ENCODE measurements at places on chromosomes 3 and 15.

DNA sequence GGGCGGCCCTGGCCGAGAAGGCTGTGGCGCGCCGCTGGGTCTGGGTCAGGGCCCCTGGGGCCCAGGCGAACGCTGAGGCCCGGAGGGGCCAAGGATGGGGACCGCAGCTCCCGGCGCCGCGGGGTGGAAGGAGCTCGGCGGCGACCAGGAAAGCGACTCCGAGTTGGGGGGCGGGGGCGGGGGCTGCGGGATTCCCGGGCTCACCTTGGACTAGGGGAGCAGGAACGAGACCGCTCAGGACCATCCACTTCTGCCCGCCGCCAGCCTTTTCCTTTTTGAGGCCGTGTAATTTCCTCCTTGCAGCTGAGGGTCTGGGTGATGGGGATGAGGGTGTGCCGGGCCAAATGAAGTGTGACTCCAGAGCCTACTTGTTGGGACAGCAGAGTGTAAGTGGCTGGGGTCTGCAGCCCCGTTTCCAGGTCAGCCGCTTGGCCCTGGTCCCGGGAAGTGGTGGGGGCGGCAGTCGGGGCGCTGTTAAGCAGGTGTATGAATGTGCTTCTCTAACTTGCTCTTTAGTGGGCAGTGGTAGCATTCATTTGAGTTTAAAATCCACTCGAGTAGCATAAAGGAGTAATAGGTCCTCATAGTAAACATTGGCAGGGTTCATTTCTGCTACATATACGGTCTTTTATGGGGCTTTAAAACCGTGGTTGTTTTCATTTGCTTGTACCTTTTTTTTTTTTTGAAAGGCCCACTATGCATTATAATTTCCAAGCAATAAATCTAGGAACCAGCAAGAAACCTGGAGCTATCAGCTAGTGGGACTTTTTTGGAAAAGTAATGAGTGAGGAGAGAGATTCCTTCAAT is 717 bp downstream of the PXK start:
- peak; percentile 51 for DNase-seq

- no peak for DNase-seq
These were observed 569 bp upstream of the ALDH1A3 start for GRCh38 chr15:100879061-100879463.

- DNase-seq: no peak
These were observed 29.8 kb downstream of the NRG4 start for GRCh38 chr15:75982468-75982867.

DNA sequence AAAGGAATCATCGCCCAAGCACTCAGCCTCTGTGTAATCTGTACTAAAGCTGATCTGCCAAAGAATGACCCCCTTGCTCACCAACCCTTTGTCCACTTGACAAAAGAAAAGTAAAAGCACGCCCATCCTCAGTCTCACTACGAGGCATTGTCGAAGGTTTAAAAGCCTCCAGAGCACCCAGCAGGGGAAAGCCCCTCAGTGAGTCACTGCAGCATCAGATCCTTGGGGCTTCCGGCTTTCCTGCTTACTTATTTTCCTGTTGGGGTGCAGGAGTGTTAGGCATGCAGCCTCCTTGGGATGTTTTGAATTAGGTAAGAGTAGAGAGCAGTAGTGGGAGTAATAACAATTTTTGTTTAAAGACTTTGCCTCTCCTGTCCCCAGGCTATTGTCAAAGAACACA is 216.1 kb downstream of the MTHFS start:
- no peak for DNase-seq

DNA sequence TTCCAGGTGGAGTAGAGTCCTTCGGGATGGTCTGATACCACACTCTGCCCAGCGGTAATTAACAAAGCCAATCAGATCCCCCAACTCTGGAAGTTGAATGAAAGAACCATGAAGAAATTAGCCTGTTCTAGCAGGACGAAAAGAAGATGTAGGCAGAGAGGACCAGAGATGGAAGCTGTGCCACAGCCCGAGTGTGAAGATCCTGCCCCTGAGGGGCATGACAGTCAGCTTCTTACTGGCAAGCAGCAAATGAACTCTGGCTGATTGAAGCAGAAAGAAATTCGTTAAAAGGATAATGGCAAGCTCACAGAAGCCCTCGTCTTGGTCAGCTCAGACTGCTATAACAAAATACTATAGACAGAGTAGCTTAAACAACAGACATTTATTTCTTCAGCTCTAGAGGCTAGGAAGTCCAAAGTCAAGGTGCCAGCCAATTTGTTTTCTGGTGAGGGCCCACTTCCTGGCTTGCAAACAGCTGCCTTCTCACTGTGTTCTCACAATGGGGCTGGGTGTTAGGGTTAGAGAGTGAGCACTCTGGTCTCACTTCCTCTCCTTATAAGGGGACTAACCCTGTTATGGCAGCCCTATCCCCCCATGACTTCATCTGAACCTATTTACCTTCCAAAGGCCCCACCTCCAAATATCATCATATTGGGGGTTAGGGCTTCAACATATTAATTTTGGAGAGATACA is 307.1 kb downstream of the VPS13C start:
- no peak for DNase-seq

GRCh38 chr15:96126859-96127258 is 203.6 kb upstream of the NR2F2 start:
- no peak for DNase-seq

GRCh38 chr3:113243846-113244245 is 32.5 kb downstream of the BOC start:
- no peak for DNase-seq

DNA sequence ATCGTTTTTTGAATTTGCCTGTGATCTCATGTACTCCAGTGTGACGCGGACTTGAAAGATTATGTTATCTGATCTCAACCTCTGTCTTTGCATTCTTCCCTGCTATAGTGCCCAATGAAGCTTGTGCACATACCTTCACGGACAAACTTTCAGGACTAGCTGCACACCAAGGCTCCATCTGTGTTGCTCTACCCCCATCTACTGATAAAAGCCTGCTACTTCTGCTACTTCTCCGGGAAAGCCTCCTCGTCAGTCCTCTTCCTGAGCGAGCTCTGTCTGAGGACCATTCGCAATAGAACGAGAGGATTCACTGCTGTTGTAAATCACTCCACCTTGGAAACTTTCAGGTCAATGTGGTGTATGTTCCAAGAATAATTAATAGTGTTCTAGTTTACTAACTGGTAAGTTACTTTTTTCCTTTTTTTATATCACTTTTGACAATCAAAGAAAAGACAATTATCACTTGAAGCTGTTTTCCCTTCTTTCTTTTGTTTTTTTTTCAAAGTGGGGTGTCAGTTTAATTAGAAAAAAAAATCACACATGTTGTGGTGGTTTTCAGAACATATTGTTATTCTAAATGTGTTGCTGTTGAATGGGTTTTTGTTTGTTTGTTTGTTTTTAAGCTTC is 217.6 kb downstream of the ARRDC4 start:
- DNase-seq: no peak

DNA sequence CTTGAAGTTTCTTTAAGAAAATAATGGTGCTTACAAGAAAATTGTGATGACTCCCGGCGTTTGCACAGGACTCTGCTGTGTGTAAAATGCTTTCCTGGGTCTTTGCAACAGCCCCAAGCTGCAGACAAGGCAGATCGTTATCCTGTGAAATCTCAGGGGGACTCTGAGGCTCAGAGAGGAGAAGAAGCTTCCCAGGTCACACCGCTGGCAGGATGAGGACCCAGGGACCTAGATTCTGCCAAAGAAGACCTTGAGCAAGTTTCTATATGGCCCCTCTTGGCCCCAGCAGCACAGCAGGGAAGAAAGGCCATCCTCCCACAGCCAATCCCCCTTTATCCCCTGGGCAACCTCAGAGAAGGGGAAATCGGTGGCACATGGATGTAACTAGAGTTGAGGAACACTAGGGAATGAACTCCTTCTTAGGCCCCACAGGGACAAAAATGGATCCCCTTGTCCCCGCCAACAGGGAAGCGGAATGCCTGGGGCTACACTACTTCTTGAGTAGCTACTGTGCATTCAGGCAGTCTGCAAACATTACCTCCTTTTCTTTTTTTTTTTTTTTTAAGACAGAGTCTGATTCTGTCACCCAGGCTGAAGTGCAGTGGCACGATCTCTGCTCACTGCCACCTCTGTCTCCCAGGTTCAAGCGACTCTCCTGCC is 72.8 kb downstream of the CPN2 start:
- DNase-seq: no peak

GRCh38 chr3:136351351-136351750 is 101.2 kb downstream of the PCCB start:
- DNase-seq: no peak

GRCh38 chr3:11954312-11954934 is 49.8 kb upstream of the SYN2 start:
- DNase-seq: no peak

GRCh38 chr3:22117751-22118346 is 366.8 kb upstream of the ZNF385D start:
- no peak for DNase-seq

- peak; percentile 81 for DNase-seq
These were observed at the start of gene PTPN9 for GRCh38 chr15:75578948-75579920. TSS of gene PTPN9 (minus strand) at chr15:75579315. CDS start at chr15:75578776, 539 bp downstream.

DNA sequence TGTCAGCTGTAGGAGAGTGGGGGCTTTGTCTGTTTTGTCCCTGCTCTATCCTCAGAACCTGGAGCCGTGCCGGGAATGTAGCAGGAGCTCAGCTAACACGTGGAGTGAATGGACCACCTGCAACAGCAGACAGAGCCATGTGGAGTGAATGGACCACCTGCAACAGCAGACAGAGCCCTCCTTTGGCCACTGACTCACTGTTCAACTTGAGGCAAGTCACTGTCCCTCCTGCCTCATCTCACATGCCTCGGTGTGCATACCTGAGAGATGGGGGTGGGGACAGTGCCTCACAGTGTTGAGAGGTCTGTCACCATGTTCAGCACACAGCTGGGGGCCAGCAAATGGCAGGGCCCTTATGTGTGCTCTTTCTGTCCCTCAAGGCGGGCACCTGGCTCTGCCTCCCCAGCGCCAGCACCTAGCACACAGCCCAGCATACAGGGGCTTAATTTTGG is 27.9 kb downstream of the FEM1B start:
- peak; percentile 28 for DNase-seq

- no peak for DNase-seq
These were observed 102.8 kb downstream of the SNRPN start for GRCh38 chr15:25057574-25057973.

DNA sequence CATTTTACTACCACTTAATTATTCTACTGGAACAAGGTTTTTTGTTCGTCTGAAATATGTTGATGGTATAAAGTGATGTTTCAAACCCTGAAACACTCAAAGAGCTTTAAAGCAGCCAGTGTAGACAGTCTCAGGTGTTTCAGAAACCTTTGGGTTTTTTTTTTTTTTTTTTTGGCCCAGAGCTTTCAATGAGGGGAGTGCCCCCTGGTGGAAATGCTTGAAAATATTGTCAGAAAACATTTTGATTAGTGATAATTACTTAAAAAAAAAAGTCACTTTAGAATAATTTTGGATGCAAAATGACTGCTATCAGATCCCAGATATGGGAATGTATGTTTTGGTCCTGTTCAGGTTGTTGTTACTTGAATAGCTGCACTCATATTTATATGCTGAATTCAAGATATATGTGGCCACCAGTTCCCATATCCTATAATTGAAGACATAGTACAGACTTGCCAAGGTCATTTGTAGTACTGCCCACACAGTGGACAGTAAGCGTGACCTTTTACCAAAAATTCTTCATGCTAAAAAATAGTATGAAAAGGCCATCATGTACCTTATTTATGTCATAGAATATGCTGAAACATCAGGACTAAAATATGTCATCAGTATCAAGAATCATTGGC is 35.9 kb downstream of the SATB1 start:
- no peak for DNase-seq

DNA sequence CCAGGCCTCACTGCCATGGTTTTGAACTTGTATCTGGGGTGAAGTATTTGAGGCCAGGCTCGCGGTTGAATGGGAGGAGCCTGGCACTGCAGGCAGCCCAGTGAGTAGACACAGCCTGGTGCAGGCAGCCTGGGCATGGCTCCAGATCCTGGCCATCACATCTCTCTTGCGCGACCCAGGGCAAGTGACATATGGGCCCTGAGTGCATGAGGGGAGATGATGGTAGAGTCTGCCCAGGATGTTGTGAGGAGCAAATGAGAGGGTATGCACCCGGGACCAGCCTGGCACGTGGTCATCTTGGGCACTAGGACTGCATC is 103.5 kb downstream of the TBC1D2B start:
- no peak for DNase-seq

DNA sequence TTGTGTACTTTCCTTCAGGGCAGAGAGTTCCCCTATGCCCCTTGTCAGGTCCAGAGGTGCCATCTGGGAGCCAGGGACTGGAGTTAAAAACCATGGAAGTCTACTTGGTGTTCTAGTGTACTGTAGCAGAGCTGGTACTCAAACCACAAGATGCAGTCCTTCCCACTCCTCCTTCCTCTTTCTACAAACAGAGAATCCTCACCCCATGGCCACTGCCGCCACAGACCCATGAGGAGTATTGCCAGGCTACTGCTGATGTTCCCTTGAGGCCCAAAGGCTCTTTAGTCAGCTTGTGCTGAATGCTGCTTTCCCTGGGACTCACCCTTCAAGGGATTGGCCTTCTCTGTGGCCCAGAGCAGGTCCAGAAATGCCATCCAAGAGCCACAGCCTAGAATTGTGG is 229.2 kb upstream of the ZPLD1 start:
- DNase-seq: no peak

DNA sequence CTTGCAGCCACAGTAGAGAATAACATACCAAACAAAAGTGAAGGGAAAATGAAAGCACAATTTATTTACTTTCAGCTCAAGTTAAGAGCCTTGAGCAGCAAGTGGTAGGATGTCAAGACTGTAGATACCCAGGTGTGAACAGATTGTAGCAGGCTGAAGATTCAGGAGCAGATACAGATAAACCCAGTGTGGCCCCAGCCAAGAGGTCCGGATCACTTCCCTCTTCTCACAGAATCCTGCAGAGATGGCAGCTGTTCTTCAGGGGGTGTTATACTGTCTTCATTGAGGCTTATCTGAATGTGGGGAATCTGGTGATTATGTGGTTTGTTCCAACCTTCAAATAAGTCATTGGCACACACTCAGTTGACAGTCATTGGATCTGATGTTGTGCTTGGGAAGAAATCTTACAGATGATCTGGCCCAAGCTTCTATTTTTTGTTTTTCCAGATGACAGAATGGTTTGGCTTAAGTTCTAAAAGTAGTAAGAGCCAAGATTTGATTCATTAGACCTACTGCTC is 2.2 kb downstream of the STARD9 start:
- DNase-seq: no peak

GRCh38 chr3:85626662-85627061 is 667.9 kb downstream of the CADM2 start:
- no peak for DNase-seq

GRCh38 chr3:10195366-10196089 is 30.8 kb downstream of the IRAK2 start:
- DNase-seq: no peak

GRCh38 chr15:49898575-49899283 is 220.3 kb downstream of the ATP8B4 start:
- DNase-seq: no peak

- DNase-seq: no peak
These were observed 15.6 kb upstream of the CD47 start for GRCh38 chr3:108106449-108106848.

GRCh38 chr3:14847613-14848541 is 29.1 kb downstream of the FGD5 start:
- DNase-seq: no peak

- no peak for DNase-seq
These were observed 69.6 kb downstream of the NCEH1 start for GRCh38 chr3:172641291-172641690.

All from liver (tissue), 10 donors.